Activated CD8-positive, alpha-beta memory T cell treated with anti-CD3 and anti-CD28 coated beads for 48 hours (primary cell): ENCODE measurements at places on chromosomes 1 and 21.

GRCh38 chr1:2356911-2357845, 34.2 kb downstream of the MORN1 start:
- no peak for DNase-seq

GRCh38 chr1:207335138-207335537, 13.7 kb downstream of the CD55 start:
- no peak for DNase-seq

- no peak for DNase-seq
Measured at GRCh38 chr1:24018611-24019580, 38.8 kb upstream of the SRSF10 start.

DNA sequence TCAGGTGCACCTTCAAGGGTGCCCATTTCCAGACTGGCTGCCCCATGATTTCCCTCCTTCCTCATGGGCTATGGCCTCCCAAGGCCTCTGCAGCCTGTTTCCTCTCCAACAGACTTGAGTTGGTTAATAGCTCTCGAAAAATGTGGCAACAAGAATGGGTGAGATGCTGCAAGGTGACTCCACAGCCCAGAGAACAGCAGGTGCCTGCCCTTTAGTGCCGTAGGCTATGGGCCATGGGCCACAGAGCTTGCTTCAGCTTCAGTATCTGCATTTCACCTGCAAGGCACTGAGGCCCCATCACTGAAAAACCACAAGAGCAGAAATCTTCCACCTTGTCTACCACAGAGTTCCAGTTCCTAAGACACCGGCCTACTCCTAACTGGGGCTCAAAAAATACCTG, 122.0 kb downstream of the ETS2 start:
- DNase-seq: no peak

- no peak for DNase-seq
Measured at GRCh38 chr1:177092001-177092400, 72.5 kb downstream of the ASTN1 start.

DNA sequence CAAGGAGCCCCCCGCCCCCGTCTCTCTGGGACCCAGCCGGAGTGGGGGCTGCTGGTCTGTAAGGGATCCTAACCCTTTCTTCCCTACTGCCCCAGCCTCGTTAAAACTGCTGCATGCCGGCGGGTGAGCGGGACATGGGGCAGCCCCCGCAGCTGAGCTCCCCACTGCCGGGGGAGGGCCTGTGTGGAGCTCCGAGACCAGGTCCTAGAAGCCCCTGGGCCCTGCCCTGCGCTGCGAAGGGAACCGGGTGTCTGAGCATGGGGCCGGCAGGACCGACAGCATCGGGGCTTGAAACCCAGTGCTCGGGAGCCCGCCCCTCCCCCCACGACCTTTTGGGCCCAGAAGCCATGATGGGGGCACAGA, 9.2 kb upstream of the COL6A1 start:
- DNase-seq: no peak

DNA sequence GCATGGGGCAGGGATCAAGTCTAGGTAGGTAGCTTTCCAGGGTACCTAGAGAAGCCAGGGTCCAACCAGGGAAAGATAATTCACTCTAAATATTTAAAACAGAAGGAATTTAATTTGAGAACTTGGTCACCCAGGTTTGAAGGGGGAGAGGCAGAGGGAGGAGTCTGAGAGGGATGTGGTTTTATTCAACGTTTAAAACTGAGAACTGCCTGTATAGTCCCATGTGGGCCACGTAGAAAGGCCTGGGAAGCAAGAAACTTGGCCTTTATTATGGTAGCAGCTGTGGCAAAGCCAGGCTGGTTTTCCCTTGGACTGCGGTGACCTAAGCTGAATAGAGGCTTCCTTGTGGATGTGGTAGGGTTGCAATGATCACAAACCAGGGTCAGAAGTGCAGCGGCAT, 42.0 kb upstream of the DUSP10 start:
- no peak for DNase-seq

DNA sequence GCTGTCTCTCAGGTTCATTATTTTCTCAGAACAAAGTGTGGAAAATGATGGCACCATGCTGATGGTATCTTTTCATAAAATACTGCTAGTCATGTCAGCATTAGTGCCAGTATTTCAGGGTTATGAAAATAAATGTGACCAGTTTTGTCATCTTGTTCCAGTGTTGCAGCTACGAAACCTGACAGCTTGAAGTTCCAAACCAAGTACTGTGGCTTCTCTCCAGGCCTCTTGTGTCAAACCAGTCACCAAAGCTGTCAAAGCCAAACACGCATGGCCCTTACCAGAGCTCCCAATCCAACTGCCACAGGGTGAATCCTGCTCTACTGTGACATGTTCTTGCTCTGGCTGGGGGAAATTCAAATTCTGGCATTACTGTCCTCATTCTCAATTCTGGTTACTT, 20.7 kb upstream of the EXO1 start:
- DNase-seq: no peak

DNA sequence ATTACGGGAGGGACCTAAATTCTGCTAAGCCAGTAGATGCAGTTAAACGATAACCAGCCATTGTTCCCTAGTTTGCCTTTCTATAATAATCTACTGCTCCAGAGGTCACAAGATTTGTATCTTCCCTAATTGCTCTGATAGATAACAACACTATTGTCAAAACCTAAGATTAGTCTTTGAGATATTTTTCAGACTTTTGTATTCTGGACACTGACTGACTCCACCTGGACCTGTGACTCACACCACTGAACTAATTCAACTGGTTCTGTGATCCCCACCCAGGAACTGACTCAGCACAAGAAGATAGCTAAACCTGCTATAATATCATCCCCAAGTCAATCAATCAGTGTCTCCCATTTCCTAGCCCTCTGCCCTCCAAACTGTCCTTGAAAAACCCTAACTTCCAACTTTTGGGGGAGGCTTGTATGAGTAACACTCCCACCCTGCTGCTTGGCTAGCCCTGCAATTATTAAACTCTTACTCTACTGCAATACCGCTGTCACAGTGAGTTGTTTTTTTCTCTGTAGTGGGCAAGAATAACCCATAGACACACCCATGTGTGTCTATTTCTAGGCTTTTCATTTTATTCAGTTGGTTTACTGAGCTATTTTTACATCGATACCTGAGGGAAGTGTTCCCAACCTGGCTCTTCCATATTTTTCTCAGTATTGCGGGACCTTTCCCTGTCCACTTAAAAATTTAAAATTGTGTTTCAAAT, 11.2 kb downstream of the KIFAP3 start:
- DNase-seq: no peak

DNA sequence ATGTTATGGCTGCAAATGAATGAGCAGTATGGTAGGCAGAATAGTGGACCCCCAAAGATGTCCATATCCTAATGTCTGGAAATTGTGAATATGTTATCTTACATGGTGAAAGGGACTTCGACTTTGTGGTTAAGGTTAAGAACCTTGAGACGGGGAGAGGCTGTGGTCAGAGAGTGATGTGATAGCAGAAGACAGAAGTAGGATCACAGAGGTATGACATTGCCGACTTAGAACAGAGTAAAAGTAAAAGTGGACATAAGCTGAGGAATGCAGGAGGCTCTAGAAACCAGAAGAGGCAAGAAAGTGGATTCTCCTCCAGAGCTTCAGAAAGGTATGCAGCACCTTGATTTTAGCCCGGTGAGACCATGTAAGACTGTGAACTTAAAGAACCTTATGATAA, 74.6 kb downstream of the CTH start:
- DNase-seq: no peak

GRCh38 chr1:53416269-53416813, 42.9 kb upstream of the DMRTB1 start:
- DNase-seq: no peak

DNA sequence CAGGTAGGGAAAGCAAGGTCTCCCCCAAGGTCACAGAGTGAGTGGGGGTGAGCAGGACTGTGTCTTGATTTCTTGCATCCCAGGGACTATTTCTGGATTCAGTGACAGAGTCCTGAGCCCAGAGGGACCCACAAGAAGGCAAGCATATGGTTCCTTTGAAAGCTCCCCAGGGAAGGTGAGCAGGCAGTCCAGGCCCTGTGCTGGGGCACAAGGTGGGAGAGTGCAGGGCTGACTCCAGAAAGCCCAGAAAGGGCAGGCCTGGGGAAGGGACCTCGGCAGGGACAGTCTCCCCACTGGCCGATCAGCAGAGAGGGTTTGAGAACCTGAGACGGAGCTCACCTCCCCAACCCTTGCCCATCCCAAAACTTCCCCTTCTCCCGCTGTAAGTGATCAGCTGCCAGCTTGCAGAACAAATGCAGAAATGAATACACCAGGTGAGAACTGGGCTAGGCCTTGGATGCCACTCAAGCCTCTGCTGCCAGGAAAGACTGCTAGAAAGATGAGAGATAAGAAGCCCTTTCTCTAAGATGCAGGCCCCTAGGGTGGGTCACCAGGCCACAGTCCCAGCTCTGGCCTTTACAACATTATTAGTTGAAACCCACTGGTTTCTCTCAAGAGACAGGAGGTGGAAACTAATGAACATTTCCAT, 121.0 kb downstream of the GLIS1 start:
- no peak for DNase-seq

GRCh38 chr1:228289239-228289849, 81.5 kb downstream of the OBSCN start:
- no peak for DNase-seq

GRCh38 chr1:175167861-175168260, 24.7 kb downstream of the KIAA0040 start:
- DNase-seq: no peak

GRCh38 chr1:157005965-157006364, 39.6 kb downstream of the ARHGEF11 start:
- DNase-seq: no peak

DNA sequence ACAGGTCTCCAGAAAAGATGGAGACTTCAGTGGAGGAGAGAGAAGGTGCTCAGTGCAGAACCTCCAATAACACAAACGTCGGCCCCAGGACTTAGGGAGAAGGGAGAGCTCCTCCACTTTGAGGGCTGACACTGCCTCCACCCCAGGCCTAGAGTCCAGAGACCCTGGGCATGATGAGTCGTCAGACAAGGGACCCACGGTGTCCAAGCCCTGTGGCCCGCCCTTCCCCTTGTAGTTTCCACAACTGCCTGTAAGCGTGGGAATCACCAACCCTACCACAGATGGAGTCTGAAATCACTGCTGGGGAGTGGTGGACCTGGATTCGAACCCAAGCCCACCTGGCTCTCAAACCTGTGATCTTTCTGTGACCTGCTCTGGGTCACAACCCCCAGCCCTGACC, 281.1 kb downstream of the NPHP4 start:
- no peak for DNase-seq

- no peak for DNase-seq
Measured at GRCh38 chr1:240806200-240806745, 194.3 kb upstream of the GREM2 start.

DNA sequence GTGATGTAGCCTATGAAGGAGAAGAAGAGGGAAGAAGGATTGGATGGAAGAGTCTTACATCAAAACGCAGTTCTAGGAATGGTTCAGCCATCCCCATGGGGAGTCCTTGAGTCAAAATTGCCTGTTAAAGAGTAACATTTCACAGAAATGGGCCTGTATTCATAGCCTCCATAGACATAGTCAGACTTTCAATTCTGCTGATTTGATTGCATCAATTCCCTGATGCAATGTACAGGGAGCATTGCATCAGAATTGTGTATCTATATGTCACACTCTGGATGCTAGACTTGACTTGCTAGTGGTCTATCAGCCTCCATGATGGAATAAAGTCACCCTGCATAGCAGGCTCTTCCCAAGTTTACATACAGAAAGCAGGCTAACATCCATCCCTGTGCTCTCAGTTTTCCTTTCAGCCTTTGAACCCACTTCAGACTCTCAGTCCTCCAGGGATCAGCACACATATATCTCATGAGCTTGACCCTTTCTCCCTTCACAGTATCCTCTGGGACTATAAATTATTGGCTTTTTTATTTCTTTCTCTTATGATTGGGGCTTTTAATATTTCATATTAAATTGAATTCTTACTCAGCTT, 1111.7 kb upstream of the B3GALT2 start:
- DNase-seq: no peak

DNA sequence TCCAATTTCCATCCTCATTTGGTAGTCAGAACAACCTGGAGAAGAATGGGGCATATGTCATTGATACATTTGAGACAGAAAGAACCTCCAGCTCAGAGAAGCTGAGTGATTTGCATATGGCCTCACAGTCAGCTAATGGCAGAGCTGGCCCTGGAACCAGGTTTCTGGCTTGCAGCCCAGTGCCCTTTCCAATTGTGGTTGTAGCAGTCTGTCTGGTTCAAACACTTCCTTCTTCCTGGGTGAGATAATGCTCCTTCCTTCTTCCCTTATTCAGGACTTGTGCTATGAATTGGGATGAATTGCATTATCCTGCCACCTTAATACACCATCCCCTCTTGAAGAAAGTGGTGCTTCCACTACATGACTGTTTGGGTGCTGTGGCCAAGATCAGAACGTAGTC, 24.2 kb downstream of the SLC5A9 start:
- DNase-seq: no peak

- DNase-seq: no peak
Measured at GRCh38 chr1:230851291-230851691, 17.0 kb downstream of the C1orf198 start.

DNA sequence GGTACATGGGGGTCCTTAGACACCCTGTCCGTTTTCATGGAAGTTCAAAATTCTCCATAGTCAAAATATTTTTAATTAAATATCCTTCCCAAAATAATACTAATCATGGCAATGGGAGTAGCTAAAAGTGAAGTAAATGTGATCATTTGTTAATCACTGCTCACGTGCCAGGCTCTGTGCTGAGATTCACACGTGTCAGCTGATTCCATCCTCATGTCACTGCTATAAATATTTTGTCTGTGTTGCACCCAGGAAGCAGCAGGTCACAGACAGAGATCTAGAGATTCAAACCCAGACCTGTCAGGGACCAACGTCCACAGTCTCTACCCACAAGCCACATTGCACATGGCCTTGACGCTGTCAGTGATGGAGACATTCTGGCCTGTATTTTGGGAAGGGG, 74.3 kb downstream of the KLHDC7A start:
- DNase-seq: no peak

DNA sequence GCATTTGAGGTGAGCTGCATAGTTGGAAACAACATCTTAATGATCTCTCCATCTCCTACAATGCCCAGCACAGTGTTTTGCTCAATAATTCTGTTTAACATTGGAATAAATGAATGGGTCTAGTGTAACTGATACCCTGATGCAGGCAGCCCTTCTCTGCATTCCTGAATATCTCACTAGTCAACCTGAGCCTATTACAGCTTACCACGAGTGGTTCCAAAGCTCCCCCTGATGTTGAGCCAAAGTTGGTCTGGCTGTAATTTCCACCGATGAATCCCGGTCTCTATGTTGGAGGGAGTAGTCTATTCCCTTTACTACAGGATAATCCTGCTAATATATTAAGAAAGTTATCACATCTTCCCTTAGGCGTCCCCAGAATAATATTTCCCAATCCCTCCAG, 63.8 kb downstream of the ZBTB18 start:
- DNase-seq: no peak

DNA sequence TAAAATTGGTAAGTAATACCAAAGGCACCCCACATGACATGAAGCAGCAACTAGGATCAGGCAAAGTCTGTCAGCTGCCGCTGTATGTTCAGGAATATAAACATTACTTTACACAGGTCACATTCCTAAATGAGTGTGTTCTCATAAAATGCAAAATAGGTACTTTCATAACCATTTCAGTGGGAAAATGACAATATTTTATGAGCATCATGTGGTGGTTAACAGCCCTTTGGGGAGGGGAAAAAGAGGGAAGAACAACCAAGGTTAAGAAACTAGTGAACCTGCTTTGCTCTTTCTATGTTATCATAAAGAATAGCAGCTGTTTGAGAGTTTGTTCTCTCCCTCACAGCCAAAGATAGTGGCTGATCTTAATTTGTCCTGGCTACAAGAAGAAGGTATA, 105.4 kb upstream of the LBR start:
- no peak for DNase-seq
